ENCODE measurements at places on chromosomes 5 and 9.

DNA sequence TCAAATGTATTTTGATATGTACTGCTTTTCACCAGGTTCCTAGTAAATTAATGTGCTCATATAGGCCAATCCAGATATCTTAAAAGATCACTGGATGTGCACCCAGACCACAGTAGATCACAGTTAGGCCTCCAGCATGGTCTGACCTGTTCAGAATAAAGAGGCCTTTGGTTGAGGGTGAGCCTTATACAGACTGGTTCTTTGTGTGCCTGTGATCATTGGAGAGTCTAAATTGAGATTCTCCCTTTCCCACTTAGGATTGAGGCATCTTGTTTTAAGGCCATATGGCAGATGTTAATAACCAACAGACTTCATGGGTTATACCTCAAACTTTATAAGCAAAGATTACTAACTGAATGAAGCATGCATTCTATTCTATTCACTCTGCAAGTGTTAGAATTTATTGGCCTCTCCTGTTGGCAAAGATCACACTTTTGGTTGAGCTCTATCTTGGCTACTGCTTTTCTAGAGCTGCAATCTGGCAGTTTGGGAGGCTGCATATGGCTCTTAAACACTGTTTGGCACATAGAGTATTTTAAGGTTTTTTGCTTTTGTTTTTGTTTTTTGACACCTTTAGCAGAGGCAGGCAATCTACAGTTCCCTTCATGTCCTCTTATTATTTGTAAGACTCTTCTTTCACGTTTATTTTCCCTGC lies 8.5 kb downstream of the CHSY3 start:
- DNase-seq: no peak

DNA sequence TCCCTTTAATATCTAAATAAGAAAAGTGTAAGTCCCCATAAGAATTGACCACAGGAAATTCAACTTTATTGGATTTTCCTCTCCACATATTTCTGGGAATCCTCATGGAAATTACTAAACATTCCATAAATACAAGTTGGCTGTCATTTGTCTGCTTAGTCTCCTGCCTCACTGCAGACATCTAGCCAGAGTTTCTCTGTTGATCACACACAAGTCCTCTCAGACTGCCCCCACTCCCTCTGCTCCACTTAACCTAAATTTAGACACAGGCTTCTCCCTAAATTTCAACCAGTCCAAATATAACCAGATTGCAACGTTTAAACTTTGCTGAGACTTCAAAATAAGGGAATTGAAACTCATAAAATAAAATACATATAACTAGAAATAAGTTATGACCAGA lies 982.1 kb downstream of the DTWD2 start:
- no peak for DNase-seq

GRCh38 chr5:22488427-22488826 lies 364.7 kb downstream of the CDH12 start:
- DNase-seq: no peak

DNA sequence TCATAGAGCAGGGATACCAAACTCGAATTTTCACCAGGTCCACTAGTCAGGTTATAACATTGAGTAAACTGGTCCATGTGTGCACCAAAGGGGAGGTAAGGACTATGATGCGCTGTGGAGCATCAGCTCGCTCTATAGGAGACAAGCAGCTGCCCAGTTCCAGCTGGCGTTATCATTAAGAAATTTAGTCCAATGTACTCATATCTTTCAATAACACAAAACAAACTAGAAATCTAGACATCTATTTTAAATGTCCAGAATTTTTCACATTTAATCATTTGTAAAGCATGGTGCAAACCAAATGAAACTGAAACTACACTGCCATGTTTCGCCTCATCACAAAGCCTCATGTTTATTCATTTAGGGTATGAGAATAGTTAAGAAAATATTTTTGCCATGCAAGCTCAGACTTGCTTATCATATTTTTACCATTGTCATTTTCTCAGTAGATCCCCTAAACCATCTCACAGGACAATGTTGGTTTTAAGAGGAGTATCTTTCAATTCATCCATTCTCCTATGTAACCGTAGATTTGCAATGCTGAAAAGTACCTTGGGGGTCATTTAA lies 50.9 kb downstream of the ZNF474 start:
- no peak for DNase-seq

DNA sequence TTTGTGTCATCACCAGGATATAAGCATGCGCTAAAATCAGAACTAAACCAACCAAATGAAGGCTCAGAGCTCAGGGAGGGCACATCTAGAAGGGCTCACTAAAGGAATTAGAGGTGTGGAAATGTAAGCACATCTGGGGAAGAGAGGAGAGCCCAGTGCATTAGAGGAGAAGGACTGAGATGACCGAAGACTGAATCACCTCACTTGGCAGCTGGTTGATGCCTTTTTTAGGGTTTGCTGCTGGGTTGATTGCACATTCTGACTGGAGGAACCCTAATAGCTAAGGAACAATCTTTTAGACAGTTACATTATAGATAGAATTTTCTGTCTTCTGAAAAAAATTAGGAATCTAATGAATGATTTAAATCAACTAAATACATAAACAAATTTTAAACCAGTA lies 8.2 kb upstream of the IFNA21 start:
- DNase-seq: no peak
